ENCODE measurements at places on chromosomes 12 and 14.

DNA sequence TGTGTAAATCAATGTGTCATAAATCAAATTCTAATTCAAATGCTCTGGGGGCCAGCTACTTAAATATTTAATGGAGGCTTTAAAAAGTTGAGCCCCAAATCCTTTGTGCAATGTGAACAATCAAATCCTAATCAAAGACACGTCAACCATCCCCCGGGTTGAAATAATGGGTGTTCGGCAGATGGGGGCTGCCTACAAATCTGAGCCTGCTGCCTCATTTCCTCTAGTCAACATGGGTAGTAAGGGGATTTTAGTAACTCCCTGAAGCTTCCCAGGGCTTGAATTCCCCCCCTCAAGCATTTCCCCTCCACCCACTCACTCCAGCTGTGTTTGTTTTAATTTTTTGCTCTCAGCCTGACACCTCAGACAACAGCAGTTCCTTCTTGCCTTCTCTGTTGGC lies 37.8 kb downstream of the SRRM4 start:
- no peak for DNase-seq

DNA sequence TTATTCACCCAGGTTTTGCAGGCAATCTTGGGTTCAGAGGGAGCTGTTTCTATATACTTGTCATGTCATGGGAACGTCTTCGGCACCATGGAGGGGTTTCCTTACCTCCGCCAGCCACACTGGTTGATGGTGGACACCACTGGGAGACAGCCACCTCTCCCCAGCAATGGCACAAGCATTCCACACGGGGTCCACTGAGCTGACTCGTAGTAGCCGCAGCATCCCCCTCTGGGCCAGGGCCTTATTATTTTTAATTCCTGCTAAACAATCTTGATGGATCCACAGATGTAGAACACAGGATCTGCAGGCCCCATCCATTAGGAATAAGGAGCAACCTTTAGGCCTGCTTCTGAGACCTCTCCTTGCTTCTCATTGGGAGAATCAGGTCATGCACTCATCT lies 132.9 kb downstream of the DICER1 start:
- DNase-seq: no peak

DNA sequence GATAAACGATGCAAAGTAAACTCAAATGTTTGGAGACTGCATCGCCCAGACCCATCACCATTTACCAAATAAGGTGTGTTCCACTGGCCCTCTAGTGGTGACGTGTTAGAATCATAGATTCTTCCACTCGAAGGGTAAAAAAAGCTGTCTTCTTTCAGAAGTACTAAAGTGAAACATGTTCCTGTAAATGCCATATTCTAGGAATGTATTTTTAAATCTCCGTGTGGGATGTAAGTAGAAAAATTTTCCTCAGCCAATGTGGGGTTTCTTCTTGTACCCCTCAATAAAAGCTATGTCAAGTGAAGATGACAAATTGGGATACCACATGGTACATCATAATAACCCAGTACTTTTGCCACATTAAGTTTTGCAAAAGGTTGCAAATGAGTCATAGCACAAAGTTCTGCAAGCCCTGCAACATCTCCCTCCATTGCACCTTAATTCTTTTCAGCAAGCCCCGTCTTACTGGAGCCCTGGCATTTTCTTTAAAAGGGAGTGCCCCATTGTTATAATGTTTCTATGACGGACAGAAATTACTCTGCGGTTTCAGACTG lies 100.8 kb downstream of the CCER1 start:
- no peak for DNase-seq

GRCh38 chr12:123721245-123721644 lies 9.1 kb downstream of the ATP6V0A2 start:
- no peak for DNase-seq

GRCh38 chr14:105029402-105029801 lies 8.5 kb upstream of the CDCA4 start:
- no peak for DNase-seq

DNA sequence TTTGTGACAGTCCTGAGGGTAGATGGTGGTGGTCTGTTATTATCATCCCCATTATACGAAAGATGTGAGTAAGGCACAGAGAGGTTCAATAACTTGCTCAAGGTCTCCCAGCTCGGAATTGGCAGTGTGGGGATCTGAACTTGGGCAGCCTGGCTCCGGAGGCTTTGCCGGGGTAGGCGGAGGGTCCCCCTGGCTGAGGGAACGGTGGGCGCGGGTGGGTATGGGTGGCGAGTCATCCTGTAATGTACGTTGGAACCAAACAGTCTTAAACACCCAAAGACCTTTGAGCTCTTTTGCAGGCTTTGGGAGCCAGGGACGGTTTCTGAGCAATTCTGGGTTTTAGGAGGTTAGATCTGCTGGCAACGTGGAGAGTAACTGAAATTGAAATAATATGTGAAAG lies 16.5 kb downstream of the SLC24A4 start:
- no peak for DNase-seq

GRCh38 chr14:24964591-24964990 lies 85.4 kb downstream of the STXBP6 start:
- DNase-seq: no peak

DNA sequence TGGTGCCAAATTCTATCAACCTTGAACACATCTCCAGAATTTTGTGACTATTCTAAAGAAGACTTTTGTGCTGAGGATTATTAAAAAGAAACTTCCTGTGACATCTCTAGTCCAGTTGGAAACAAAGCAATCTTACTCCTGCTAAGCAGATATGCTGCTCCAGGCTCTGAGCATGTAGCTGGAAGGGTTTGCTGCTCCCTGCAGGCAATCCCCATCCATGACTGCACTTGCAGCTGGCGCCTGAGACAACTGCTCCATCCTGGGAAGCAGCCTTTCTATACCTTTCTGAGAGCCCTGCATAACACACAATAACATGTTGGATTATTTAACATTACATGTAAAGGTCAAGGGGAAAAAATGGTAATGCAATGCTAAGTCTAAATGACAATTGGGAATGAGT lies 105.1 kb downstream of the NDUFA12 start:
- no peak for DNase-seq

DNA sequence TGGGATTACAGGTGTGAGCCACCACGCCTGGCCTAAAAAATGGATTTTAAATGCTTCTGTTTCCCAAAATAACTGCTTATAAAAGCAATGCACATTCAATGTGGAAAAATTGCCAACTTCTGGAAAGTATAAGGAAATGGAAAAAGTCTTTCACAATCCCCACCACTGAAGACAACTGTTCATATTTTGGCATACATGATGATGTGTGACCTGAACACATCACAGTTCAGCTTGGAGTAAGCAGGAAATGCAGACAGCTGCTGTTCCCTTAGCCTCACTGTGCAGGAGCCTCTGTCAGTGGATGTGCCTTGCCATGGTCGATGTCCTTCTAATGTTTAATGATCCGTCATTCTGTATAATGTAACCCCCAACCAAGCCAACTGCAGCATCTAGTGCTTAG lies 5.2 kb downstream of the MTERF2 start:
- DNase-seq: no peak

DNA sequence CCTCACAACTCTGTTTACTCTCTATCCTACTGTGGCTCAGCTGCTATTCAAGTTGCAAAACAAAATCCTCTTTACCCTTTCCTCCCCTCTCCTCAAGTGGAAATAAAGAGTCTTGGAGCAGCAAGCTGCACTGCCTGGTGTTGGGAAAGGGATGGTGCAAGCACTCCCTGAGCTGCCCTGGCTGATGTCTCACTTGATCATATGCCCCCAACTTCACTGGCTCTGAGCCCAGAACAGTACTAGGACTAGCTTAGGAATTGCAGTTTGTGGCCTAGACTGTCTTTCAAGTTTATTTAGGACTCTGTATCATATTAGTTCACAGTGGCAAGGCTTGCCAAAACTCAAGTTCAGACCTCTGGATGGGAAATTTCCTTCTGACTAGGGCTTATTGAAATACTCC lies 1683.8 kb upstream of the SEL1L start:
- DNase-seq: no peak

DNA sequence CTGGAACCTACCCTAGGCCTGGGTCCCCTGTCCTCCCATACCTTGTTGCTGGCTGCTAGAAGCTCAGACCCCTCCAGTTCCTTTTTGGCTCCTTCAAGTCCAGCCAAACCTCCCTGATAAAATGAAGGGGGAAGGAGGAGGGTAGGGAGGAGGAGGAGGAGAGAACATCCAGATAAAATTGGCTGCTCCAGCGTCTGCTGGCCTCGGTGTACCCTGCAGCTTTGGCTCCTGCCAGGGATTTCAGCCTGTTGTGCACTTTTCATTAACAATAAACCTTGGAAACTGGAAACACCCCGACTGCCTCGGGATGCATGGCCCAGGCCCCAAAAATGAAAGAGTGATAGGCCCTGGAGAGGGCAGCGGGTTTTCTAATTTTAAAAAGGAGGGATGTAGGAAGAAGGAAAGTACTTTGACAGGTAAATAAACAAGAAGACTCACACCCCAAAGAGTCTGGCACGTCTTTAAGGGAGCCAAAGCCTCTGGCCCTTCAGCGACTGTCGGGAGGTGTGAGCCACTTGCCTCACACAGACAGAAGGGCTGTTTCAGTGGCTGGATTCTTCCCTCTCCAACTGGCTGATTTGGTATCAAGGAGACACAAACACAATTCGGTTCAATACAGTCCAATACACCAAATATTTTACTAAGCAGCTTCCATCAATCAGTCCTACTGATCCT lies 49.8 kb downstream of the NUAK1 start:
- no peak for DNase-seq

DNA sequence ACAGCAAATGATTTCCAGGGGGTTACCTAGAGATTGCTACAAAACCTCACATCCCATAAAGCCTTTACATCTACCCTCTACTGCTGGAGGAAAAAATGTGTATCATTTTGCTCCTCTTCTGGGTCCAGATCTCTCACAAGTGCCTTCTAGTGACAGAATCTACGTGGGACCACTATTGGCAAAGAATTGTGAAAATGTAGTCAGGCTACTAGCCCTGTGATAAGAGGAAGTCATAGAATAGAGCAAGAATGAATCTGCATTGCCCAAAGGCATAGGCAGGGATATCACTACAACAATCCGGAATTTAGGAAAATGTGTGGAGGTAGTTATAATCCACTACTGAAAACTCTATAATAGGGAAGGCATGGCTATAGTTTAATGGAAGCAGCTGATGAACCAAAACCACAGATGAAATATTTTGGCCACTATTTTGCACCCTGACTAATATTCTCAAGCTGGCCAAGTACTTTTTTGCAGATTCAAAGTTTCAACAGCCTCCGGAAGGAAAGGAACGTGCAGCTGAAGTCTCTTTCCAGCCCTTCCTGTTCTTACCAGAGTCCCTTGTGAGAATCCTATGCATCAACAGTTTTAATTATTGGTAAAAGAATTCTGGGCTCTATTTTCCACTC lies 176.8 kb downstream of the PHLDA1 start:
- no peak for DNase-seq

DNA sequence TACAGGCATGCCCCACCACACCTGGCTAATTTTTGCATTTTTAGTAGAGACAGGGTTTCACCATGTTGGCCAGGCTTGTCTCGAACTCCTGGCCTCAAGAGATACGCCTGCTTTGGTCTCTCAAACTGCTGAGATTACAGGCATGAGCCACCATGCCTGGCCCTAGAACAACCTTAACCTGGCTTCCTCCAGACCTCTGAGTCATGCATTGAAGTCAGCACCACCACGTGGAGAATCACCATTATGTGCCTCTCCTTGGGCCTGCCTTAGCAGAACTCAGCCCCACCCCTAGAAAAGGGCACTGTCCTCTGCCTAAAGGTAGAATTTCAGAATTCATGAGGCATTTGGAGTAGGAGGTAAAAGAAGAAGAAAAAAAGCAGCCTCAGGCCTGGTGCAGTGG lies 49.0 kb downstream of the LIMA1 start:
- no peak for DNase-seq

DNA sequence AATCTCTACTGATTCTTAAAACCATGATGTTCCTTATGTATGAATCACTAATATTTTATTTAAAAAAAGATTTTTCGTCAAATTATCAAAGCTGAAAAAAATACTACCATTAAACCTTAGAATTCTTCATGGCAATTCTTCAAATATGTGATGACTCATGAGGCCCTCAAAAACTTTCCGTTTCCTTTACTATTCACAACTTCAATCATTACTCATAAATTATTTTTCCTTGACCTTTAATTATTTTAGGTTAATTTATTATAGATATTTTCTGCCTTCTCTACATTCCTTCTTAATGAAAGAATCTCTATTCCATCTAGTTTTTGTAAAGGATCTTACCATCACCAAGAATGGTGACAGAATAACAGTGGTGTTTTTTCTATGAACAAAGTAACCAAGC lies 162.1 kb upstream of the SOX5 start:
- no peak for DNase-seq

GRCh38 chr12:94690198-94690771 lies 39.9 kb upstream of the TMCC3 start:
- no peak for DNase-seq

DNA sequence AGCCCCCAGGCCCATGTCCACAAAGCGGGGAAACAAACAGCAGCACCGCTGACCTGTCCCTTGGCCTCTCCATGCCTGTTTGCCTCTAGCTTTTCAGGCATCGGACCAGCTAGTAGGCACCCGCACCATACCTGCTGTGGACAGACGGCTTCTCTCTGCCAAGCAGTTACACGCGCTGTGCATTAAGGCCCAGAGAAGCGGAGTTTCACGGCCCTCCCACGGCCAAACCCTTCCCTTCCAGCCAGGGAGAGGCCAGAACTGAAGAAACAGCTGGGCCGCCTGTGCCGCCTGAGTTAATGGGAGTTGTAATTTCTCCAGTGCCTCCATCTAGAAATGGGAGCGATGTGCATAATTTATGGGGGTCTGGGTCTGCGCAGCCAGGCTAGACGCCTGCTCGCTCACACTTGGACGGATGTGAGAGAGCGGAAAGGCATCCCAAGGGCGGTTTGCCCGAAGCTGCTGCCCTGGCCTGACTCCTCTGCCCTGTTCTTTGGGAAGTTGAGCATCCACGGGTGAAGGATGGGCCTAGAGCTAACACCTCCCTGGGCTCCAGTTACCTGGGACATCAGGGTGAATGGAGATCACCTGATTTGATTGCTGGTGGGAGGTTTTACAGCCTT lies 89.7 kb upstream of the BCL11B start:
- no peak for DNase-seq

DNA sequence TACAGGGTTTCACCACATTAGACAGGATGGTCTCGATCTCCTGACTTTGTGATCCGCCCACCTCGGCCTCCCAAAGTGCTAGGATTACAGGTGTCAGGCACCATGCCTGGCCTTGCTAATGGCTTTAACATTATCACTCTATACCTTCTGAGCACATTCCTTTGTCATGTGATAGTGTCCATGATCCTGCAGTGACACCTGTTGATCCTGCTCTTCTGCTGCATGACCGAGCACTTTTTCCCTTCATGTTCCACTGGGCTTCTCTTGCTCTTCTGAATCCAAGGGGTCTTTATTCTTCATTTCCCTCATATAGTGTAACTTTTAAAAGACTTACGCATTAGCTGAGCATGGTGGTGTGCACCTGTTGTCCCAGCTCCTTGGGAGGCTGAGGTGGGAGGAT lies 11.6 kb downstream of the ZNF268 start:
- DNase-seq: no peak

GRCh38 chr12:41606468-41607445 lies 418.6 kb downstream of the PDZRN4 start:
- no peak for DNase-seq
